Effector CD4-positive, alpha-beta T cell (primary cell): ENCODE measurements at places on chromosomes 16 and 17.
A peak's percentile ranks its signal among the peaks of the same experiment; 100 is the strongest.

- peak; percentile 60 for DNase-seq
Measured at GRCh38 chr17:7479213-7480088, at the start of gene ZBTB4. Gene ZBTB4 (minus strand): TSS chr17:7479631. CDS start chr17:7466801, 12,830 bp downstream.

- DNase-seq, result no peak
Measured at GRCh38 chr17:58308173-58308984, 20.2 kb downstream of the TSPOAP1 start.

- DNase-seq, result no peak
Measured at GRCh38 chr17:31417051-31417792, 25.7 kb downstream of the RAB11FIP4 start.

DNA sequence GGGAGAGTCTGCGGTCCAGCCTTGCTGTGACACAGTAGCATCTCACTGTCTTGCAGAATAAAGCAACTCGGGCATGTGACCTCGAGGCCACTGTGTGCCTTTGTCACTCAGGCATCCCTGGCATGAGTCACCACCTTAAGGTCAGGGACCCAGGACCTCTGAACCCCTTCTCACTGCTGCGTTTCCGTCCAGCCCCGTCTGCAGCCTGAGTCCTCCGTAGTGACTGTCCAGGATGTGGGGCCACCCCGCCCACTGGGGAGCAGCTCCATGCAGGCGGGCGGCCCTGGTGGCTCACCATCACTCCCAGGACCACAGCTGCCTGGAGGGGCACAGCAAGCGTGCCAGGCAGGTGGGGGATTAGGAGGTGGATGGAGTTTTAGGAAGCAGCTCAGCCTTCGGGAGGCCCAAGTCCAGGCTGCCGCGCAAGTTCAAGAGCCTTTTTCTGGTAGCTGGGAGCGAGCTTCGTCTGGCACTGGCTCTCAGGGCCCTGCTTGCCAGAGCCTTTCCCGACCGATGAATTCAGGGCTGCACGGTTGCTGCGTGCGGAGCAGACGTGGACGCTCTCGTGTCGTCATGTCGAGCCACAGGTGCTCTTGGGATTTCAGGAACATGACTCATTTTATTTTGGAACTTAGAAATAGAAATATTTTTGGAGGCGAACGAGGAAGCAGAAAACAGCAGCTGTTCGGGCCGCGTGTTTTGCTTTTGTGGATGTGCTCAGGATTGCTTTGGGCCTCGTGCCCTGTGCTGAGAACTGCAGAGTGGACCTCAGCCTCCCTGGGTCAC lies 16.8 kb downstream of the KCTD5 start:
- DNase-seq, result no peak

DNA sequence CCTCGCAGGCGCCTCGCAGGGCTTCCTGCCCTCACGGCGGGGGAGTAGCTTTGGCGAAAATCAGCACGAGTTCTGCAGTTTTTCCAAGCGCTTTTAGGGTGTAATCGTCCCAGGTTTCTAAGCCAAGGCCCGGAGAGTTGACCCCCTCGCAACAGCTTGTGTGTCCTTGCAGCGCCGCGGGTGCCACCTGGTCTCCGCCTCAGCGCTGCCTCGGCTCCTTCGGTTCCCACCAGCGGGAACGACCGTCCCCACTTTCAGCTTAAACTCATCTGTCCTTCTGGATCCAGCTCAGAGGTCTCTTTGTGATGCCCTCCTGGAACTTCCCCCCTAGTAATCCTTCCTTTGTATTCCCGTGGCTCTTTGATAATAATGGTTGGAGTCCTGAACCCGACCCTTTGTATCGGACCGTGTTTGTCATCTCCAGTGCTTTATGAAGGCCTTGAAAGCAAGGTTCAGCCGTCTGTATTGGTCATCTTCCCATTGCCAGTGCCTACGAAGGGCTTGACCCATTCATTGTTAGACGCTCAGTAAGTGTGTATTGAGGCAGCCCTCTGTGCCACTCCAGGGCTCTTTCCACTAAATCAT lies 858 bp upstream of the SMARCE1 start:
- DNase-seq, result no peak

GRCh38 chr17:2030779-2031163 lies 818 bp downstream of the DPH1 start:
- DNase-seq, result no peak
